ENCODE measurements at places on chromosomes 6 and 20.

- peak; percentile 74 for DNase-seq
Observed at GRCh38 chr20:48697845-48698491, 129.8 kb downstream of the PREX1 start.

GRCh38 chr20:53613748-53614147 lies 20.1 kb upstream of the ZNF217 start:
- no peak for DNase-seq

DNA sequence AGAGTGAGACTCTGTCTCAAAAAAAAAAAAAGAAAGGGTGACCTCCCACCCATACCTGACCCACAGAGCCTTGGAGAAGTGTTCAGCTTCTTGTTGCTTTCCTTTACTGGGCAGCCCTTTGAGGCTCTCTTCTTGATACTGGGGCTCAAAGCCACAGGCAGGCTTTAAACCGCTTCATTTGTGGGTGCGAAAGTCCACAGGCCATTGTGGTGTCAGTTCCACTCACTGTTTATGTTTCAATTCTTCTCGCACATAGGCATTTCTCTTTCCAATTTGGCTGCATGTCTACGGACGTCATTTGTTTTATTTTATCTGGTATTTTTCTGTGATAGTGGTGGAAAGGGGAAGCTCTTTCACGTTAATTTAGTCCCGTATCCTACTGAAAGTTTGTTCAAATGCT lies 34.6 kb downstream of the PPARD start:
- DNase-seq = no peak

GRCh38 chr6:33073431-33073871 lies at the start of gene HLA-DPA1:
Gene HLA-DPA1, minus strand, starts transcription at chr6:33073649.
- DNase-seq = peak; percentile 46

DNA sequence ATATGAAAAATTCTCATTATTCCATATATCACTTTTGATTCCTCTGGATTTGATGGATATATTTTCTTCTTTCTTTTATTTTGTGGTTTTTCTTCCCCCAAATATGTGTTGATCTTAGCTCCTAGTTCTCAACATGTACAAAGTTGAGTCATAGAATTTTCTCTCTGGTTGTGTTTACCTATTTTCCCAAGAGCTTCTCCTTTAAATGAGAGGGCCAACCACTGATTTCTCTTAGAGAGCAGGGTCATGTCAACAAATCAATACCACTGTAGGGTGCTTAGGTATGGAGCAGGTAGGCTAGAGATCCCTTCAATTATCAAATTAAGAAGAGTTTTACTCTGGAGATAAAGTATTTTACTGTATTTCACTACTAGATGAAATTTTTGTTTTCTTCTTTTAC lies 145.7 kb downstream of the BMP5 start:
- no peak for DNase-seq

- DNase-seq = peak; percentile 17
Observed at GRCh38 chr20:1907586-1907985, 12.4 kb downstream of the SIRPA start.

- DNase-seq = no peak
Observed at GRCh38 chr6:6659600-6660327, 71.2 kb downstream of the LY86 start.

- no peak for DNase-seq
Observed at GRCh38 chr6:84927551-84927950, 163.2 kb upstream of the TBX18 start.

- no peak for DNase-seq
Observed at GRCh38 chr20:2899243-2899642, 26.0 kb downstream of the PTPRA start.

GRCh38 chr6:158086504-158087223 lies 81.4 kb downstream of the SERAC1 start:
- DNase-seq = no peak

All from ELR (cell line).